Bronchial smooth muscle cell (primary cell): ENCODE measurements at places on chromosomes 3 and 15. TPM values are rescaled to one million over a fixed set of nuclear protein-coding genes. Genes with fewer than 3 reads are reported as not detected.

Gene SLC24A5
- total RNA-seq = not detected in 2 replicates

Gene PCSK6
- 0.09 and 0.16 TPM in 2 replicates for total RNA-seq

Gene POC1A
- total RNA-seq = 2.6 and 5.4 TPM in 2 replicates

Gene SCN11A
- total RNA-seq = under 0.01 TPM in 1 of 2 replicates, not detected in the other

Gene ROBO1
- total RNA-seq = 66.8 and 69.5 TPM in 2 replicates

Gene SIDT1
- not detected in 2 replicates for total RNA-seq

Gene UQCC5
- 8.9 and 13.4 TPM in 2 replicates for total RNA-seq

Gene SCN5A
- total RNA-seq = under 0.01 and 0.09 TPM in 2 replicates

Gene SNX33
- total RNA-seq = 14.0 and 21.8 TPM in 2 replicates

Gene RASGRF1
- total RNA-seq = under 0.01 TPM in 1 of 2 replicates, not detected in the other

Gene XIRP1
- under 0.01 TPM in 1 of 2 replicates, not detected in the other for total RNA-seq
